ENCODE measurements at places on chromosomes 12 and 14.
A peak's percentile ranks its signal among the peaks of the same experiment; 100 is the strongest.

DNA sequence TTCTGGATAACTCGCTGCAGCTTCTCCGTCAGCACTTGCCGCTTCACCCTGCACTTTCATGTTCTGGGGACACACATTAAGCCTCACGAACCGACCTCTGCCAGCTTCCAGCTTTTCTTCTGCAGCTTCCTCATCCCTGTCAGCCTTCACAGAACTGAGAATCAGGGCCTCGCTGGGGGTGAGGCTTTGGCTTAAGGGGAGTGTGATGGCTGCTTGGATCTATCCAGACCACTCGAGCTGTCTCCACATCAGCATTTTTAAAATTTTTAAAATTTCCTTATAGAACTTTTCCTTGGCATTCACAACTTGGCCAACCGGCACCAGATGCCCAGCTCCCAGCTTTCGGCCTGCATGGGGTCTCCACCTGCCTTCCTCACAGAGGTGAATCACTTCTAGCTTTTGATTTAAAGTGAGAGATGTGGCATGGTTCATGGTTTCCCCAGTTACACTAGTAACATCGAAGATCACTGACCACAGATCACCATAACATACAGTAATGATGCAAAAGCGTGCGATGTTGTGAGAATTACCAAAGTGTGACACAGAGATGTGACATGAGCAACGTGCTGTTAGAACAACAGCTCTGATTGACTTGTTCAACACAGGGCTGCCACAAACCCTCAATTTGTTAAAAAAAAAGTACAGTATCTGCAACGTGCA lies 139.1 kb upstream of the C14orf180 start:
- DNase-seq = peak; percentile 36

GRCh38 chr12:62190689-62191490 lies 69.3 kb upstream of the USP15 start:
- DNase-seq = peak; percentile 65

DNA sequence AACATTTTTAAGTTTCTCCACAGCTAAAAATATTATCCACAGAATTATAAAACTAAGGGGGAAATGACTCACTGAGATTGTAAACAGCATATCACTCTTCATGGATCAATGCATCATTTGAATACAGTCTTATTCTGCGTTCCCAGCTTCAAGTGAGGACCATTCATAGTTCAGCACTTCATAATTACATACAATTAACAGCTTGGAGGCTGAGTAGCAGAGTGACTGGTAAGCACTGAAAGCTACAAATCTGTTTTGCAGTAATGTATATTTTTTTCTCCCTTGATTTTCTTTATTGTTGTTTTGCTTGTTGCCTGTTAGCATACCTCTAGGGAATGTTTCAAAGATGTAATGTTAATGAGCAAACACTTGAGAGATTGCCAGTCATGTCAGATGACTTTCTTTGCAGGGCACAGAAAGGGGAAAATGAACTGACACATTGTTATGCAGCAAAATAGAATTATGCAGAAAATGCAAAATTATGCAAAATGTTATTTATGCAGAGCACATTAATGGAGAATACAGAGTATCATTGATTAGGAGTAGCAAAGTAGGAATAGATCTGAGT lies 138.6 kb downstream of the RPS29 start:
- no peak for DNase-seq

DNA sequence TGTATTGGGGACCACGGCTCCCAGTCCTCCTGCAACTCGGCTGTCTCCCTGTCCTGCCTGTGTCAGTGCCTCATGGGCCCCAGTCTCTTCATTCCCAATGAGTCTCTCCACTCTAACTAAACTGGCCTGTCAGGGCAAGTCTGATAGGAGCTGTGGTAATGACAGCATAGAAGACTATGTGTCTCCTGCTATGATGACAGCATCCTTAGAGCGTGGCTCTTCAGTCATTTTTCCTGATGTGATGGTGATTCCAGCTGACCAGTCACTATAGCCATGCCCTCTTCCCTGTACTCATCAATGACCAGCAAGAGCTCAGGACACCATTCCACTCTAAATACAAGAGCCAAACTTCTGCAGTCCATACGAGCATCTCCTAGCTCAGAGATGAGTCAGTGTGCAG lies 339.8 kb downstream of the PCNX1 start:
- no peak for DNase-seq

- DNase-seq = peak; percentile 76
These were observed 188.7 kb downstream of the BCAT1 start for GRCh38 chr12:24760162-24760561.

GRCh38 chr12:72995616-72996015 lies 723.4 kb downstream of the TRHDE start:
- DNase-seq = no peak

DNA sequence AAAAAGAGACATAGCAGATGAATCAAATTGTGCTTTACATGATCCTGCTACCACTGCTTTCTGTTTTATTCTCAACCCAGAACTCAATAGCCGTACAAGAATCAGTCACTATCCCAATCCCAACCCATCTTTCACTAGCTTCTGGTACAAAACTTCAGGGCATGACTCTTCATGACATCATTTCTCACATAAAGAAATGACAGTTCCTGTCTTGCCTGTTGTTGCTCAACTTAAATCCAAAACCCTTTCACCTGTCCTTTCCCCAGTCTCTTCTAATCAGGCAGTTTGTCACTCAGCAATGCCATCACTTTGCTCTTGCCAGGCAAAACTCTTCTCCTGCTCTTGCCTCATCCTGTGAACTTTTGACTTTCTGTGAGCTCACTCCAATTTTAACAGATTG lies 962.8 kb downstream of the GALC start:
- DNase-seq = no peak

- DNase-seq = no peak
These were observed 14.7 kb upstream of the NCOR2 start for GRCh38 chr12:124582108-124582424.

DNA sequence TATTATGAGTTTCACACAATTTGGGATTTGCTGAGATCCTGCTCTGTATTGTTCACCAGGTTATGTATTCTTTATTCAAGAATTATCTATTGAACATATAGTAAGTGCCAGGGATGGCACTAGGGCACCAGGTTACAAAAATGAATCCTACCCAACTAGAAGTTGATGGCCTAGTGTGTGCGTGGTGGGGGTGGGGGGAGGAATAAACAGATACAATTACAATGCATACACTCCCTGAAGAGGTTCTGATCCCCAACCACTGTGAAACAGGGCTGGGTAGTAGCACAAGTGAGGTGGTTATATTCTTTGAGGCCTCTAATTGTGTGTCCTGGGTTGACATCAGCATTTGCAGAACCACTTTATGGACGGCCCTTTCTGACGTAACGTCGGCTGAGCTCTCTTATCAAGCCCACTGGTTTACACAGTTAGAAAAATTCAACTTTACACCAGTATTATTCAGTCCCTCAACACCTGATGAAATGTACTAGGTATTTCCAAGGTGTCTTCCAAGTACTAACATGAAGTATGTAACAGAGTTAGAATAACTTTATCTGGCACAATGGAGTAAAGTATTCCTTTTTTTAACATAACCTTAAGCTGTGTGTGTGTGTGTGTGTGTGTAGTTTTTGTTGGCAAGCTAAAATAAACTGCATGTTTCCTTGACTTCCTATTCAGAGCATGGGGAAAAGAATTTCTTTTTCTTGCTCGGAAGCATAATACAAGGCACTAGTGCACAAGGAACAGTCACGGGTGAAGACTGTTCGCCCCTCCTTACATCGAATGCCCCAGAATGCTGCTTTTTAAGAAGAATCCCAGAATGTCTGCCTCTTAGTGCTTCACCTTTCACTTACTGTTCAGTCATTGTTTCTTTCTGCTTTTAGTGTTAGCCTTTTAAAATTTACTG lies 8.1 kb upstream of the GLRX5 start:
- no peak for DNase-seq

GRCh38 chr14:92502541-92503286 lies 10.9 kb upstream of the RIN3 start:
- peak; percentile 22 for DNase-seq

DNA sequence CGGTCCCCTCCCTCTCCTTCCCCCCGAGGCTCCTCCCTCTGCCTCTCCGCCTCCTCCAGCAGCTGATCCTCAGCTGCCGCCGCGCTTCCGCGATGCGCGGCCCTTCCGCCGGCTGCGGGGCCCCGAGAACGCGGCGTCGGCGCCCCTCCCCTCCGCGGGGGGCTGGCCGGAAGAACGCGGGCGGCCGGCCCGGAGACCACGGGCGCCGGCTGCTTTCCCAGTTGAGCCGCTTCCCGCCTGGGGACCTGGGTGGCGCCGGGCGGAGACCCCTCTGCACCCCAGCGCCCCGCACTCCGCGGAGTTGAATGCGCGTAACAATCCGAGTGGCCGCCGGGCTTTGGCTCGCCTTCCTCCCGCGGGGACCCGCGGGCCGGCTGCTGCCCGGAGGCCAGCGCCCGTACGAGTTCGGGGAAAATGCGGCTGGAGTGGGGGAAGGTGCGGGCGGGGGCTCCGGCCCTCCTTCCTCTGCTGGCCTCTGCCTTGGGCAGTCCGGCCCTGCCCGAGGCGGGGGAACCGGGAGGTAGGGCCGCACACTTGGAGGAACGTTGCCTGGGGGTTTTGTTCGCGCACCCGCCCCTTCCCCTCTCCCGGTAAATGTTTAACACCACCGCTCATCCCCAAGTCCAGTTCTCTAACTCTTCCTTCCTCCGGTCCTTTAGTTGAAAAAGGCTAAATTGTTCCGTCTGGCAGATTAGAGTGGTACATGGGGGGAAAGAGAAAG lies 393 bp upstream of the DCAF5 start:
- no peak for DNase-seq

GRCh38 chr12:26162905-26163304 lies 32.5 kb upstream of the SSPN start:
- no peak for DNase-seq

GRCh38 chr14:101007765-101008164 lies 104.2 kb upstream of the RTL1 start:
- DNase-seq = no peak

DNA sequence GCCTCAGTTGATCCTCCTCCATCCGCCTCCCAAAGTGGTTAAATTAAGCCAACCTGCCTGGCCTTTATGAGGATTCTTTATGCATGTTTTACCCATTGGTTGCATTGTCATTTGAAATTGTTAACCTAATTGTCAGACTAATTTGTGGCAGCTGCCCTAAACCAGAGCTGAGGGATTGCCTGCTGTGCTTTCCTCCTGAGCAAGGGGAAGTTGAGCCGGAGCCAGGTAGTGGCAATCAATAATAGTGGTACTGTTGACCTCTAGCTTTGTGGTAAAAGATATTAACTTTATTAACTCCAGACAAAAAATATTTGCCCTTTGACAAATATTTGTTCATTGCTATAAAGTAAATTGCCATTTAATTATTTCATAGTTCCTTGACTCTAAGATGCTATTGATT lies 5.6 kb upstream of the HEBP1 start:
- DNase-seq = no peak

DNA sequence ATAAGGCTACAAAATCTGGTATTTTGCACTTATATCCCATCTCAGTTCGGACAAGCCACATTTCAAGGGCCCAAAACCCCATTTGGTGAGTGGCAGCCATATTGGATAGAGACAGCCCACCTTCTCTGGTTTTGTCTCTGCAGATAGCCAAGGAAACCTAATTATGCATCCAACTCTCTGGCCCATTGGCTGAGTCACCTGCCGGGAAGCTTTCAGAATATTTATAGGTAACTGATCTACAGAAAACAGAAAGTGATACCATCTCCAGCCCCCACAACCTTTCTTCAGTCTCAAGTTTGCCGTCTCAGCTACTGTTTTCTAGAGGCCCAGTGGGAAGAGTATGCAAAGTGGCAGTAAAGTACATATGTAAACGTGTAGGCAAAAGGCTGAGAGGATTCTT lies 33.7 kb upstream of the PPP1CC start:
- DNase-seq = no peak

DNA sequence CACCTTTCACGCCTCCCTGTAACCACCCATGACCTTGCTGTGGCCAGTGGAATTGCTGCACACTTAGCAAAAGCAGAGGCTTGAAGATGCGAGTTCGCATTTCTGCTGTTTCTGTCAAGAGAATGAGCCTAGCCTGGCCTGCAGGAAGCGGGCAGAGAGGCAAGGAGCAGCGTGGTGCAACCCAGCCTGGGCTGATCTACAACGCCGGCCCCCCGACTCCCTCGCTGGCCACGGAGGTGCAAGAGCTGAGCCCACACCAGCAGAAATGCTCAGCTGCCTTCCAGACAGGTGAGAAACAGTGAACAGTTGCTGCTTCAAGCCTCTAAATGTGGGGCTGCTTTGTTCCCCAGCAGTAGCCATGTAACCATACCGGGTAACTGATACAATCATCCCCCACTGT lies 116.4 kb downstream of the NCOR2 start:
- DNase-seq = no peak

- peak; percentile 81 for DNase-seq
These were observed 460.4 kb upstream of the RGS6 start for GRCh38 chr14:71471634-71472355.

DNA sequence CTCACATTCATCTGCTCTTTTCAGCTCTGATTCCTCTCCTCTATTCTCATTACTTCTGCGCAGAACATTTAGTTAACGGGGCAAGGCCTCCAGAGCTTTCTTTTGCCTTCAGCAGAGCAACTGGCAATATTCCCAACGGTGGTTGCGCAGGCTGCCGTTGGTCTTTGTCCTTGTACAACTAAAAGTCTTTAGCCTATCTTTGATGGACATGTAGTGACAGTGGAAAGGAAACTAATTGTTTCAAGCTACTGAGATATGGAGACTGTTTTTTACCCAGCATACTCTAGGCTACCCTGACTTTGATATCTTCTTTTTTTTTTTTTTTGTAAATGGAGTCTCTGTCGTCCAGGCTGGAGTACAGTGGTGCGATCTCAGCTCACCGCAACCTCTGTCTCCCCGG lies 12.6 kb downstream of the R3HDM2 start:
- no peak for DNase-seq

DNA sequence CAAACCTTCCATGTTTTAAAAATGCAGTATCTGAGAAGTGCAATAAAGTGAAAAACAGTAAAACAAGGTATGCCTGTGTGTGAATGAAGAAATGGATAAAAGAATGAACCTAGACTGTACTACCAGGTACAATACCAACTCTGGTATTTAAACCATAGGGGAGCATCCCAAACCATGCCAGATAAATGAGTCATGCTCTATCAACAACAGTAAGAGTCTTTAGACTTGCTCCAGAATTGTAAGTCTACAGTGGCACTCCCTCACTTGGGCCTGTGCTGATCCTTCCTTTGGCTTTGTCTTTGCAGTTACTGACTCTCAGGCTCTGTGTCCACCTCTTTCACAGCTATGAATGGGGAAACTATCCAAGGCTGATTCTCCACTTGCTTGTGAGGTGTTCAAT lies 38.1 kb downstream of the BBS10 start:
- no peak for DNase-seq

GRCh38 chr14:101084436-101084826 lies 180.9 kb upstream of the RTL1 start:
- no peak for DNase-seq

DNA sequence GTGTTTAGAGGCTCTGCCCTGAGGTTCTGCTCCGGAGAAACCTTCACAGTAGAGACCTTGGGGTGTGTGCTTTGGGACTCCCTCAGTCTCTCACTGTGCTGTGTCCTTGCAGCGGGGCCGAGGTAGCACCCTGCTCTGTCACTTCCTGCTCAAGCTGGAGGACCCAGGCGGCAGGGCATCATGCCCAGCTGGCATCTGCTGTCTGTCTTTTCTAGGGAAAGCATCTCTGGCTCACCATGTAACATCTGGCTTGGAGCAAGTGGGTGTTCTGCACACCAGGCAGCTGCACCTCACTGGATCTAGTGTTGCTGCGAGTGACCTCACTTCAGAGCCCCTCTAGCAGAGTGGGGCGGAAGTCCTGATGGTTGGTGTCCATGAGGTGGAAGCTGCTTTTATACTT lies 124.5 kb downstream of the ESRRB start:
- no peak for DNase-seq
